Activated CD4-positive, CD25-positive, alpha-beta regulatory T cell treated with anti-CD3 and anti-CD28 coated beads, Interleukin-2, amount 50 U/mL, for 16 hours (primary cell): ENCODE measurements at places on chromosomes 11 and 22.

GRCh38 chr11:3218483-3219280 is at the start of gene MRGPRG:
Gene MRGPRG, minus strand, starts transcription at chr11:3218813. Its CDS starts 0 bp downstream, at chr11:3218813.
- DNase-seq: no peak

DNA sequence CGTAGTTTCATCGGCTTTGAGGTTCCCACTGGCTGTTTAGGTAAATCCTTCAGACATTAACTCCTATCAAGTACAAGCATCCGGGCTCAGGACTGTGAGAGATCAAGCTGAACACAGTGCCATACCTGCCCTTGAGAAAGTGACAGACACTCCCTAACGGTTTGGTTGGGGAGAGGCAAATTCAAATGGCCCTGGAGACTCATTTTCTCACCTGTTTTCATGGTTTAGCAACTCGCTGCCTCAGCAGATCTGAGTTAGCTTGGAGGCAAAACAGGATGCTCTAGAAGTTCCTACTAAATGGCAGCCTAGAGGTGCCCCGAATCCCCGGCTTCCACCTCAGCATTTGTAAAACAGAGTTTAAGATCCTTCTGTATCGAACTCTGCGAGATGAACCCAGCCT is 3.6 kb upstream of the FBXO3 start:
- DNase-seq: no peak

GRCh38 chr22:26097840-26098239 is 71.4 kb upstream of the SEZ6L start:
- no peak for DNase-seq

- DNase-seq: no peak
These were observed 699.0 kb upstream of the LUZP2 start for GRCh38 chr11:23797624-23798419.

DNA sequence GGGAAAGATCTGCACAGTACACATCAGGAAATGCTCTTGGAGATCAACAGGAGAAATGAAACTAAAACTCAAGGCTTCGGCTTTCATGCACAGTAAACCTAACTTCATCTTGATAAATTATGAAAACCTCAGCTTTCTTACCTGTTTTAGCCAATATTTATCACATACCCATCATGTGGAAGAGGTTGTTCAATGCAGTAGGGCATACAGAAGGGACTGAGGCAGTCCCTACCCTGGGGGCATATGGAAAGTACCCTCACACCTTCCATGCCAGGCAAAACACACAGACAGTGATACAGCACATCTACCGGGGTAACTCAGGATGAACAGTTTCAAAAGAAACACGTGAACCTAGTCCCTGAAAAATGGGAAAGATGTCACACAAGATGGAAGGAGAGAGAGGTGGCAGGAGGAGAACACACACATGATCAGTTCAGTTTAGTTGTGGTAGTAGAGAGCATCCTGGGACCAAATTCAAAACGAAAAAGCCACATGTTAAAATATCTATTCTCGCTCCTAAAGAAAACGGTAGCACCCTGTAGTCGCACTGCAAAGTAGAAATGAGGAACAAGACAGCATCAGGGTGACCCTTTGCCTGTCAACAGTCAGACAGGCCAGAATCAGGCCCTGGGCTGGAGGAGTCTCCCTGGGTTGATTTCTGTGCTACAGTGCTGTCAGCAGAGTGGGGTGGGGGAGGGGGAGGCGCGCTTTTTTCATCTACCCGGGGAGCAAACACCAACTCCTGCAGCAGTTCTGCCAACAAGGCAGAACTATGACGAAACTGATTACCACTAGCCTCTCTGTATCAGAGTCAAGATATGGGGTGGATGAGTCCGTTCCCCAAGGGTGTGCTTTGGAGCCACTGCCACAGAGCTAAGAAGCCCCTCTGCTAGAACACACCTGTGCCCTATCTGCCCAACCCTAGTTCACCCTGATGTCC is 1.3 kb downstream of the HIRA start:
- DNase-seq: no peak

DNA sequence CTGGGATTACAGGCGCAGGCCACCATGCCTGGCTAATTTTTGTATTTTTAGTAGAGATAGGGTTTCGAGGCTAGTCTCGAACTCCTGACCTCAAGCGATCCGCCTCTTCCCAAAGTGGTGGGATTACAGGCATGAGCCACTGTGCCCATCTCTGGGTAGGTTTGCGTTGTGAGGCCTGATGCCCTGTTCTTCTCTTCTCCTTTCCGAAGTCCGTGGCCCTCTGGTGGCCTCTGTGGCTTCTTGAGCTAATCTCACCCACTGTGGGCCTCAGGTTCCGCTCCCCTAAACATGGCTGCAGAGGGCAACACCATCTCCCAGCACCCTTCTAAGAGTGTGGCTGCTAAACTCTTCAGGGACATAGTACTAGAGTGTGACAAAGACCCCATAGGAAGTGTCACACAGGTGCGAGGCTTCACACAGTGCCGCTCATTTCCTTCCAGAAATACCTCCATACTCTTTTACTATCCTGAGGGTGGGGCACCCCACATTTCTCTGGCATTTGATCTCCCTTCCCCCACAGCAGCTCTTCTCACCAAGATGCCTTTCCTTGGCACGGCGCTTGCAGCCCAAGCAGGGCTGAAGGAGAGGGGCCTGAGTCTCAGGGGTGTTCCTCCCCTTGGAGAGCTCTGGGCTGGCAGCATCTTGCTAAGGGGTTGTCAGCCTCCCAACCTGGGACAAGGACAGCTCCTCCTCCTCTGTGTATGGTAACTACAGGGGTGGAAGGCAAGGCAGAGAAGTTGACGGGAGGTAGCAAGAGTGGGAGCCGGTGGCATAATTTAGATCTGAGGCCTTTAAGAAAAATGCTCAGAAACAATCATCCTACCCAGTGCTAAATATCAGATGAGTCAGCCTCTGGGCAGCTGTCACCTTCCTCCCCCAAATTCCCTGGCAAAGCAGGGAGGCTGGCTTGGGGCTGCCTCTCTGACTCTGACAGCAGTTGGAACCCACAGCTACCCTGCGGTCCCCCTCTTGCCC is 6.1 kb downstream of the THY1 start:
- no peak for DNase-seq

DNA sequence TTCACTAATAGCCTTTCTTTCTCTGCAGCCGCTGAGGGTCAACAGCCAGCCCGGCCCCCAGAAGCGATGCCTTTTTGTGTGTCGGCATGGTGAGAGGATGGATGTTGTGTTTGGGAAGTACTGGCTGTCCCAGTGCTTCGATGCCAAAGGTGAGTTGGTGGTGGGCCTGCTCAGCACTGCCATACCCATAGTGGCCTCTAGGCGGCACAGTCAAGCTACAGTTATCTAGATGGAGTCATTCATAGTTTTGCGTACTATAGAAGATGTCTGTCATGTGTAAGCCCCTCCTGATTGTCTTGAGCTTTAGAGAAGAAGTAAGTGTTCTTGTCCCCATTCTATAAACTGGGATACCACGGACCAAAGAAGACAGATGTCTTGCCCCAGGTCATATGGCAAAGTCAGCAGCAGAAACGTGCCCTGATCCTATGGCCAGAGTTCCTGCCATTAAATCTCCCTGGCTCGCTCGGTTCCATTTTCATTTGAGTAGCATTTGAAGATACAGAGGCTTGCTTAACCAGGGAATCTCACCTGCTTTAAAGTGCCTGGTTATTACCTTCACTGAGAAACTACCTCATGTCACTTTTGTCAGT is 42.1 kb upstream of the CRTAM start:
- peak; percentile 23 for DNase-seq

GRCh38 chr22:41799486-41800347 is 762 bp upstream of the CCDC134 start:
- DNase-seq: no peak

DNA sequence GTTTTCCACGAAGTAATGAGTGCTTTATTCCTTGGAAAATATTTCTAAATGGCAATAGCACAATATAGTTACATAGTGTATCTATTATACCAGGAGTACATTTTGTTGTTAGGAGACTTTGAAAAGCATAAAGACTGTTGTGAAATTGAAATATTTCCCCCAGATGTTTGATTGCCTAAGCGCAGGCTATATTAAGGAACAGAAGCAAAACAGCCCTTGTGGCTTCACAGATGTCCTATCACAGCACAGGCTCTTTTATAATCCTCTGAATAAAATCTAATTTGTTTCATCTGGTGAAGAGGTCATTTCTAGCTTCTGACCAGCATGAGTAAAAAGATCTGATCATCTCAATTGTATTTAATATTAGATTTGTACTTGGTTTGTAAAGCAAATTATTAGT is 48.2 kb downstream of the BSX start:
- no peak for DNase-seq

DNA sequence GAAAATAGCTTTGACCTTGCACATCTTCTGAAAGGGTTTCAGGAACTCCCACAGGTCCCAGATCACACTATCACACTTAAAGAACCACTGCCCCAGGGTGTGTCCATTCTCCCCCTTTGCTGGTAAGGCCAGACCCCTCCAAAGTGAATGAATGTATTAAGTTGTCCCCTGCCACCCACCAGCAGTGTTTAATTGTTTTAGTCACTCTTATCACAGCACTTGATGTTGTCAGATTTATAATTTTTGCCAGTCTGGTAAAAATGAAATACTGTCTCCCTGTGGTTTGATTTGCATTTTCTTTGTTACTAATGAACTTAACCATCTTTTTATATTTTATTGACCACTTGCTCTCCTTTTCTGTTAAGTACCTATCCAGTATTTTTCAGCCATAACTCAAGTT is 89.6 kb upstream of the RAB1B start:
- no peak for DNase-seq

DNA sequence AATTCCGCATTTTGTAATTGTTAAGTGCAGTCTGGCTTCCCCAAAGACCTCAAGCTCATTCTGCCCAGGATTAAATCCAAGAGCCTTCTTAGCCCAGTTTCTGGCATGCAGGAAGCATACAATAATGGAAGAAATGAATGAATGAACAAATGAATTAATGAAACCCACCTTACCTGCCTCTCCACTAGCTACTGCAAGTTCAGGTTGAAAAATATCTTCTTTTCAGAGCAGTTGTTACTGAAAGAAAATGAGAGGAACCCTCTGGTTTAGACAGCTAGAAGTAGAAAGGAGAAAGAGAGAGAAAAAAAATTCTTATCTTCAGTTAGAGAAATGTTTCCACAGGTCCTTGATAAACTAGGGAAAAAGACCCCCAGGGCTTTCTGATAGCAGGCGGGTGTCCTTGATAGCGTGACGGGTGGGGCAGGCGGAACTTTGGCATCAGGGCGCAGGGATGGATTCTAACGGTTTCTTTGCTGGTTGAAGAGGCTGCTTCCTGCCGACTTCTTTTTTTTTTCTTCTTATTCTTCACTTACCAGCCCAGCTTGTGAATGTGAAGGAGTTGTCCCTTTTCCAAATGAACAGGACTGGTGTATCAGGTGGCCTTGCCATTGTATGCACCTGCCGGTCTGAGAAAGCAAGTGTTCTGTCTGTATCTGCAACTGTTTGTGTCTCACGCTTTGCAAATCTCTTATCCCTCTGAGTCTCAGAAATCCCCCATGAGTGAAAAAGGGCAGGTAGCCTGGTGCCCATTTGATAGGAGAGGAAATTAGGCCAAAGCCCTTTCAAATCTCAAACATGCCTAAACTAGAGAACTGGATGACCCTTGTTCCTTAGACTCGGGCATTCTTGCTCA is 10.0 kb downstream of the LMO2 start:
- DNase-seq: no peak

DNA sequence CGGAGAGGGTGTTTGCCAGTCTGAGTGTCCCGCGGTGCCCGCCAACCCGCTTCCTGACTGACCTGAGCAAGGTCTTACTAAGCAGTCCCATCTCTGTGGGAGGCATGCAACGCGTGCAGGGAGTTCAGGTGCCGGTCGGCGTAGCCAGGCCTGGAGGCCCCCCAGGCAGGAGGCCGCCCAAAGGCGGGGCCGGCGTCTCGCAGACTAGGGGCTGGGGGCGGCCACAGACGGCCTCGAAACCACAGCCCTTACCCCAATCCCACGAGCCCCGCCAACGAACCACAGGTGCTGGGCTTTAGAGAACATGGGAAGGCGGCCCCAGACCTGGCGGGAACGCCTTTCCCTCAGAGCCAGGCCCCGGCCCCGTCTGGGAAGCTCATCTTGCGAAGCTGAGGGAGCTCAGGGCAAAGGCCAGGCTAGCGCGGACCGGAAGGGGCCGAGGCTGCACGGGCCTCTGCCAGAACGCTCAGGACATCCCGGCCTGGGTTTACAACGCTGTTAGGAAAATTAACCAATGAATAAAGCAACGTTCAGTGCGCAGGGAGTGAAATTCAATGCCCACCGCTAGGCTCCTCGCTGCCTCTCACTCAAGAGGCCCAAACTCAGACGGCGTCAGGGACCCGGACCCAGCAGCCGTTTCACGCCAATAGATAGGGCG is 2.1 kb upstream of the MTFP1 start:
- DNase-seq: no peak

- DNase-seq: no peak
These were observed 191.8 kb upstream of the E2F8 start for GRCh38 chr11:19432370-19433061.

DNA sequence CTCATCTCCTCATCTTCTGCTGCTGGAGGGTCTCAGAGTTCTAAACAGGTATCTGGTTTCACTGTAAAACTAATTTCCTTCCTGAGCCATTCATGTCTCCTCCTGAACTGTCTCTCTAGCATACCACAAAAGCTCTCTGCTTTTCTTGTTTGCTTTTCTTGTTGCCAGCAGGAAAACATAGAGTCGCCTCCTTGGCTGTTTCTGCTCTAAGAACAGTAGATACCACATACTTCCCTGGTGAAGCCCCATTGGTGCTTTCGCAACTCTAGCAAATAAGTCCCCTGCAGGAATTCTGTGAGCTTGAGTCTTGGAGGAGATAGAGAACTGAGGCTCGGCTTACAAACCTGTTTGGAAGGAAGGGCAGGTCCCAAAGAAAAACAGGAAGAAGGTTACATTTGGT is 7.0 kb downstream of the DIXDC1 start:
- no peak for DNase-seq

- DNase-seq: no peak
These were observed 6.0 kb downstream of the CFL1 start for GRCh38 chr11:65851811-65852507.

- DNase-seq: no peak
These were observed 87.1 kb downstream of the TENM4 start for GRCh38 chr11:79353706-79354105.

GRCh38 chr22:46626911-46627805 is 7.0 kb downstream of the GRAMD4 start:
- no peak for DNase-seq

DNA sequence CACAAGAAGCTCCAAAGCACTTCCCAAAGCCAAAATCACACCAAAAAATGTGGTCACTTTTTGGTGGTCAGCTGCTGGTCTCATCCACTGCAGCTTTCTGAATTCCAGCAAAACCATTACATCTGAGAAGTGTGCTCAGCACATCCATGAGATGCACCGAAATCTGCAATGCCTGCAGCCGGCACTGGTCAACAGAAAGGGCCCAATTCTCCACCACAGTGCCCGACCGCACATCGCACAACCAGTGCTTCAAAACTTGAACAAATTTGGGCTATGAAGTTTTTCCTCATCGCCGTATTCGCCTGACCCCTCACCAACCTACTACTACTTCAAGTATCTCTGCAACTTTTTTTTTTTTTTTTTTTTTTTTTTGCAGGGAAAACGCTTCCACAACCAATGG is 89.9 kb upstream of the LUZP2 start:
- DNase-seq: no peak
